ENCODE measurements at places on chromosomes 11 and 22. TPM values are rescaled to one million over a fixed set of nuclear protein-coding genes. Genes with fewer than 3 reads are reported as not detected.

- H3K27ac ChIP-seq = no peak overlapping the region
- H3K4me1 ChIP-seq = peaks cover 28% of the 10 kb centered on the region
- H3K27me3 ChIP-seq = no peaks in the 10 kb centered on the region
- no peak for DNase-seq
- no peak overlapping the region for H3K4me3 ChIP-seq
Observed at GRCh38 chr11:47536915-47537314, 16.0 kb downstream of the CELF1 start.

DNA sequence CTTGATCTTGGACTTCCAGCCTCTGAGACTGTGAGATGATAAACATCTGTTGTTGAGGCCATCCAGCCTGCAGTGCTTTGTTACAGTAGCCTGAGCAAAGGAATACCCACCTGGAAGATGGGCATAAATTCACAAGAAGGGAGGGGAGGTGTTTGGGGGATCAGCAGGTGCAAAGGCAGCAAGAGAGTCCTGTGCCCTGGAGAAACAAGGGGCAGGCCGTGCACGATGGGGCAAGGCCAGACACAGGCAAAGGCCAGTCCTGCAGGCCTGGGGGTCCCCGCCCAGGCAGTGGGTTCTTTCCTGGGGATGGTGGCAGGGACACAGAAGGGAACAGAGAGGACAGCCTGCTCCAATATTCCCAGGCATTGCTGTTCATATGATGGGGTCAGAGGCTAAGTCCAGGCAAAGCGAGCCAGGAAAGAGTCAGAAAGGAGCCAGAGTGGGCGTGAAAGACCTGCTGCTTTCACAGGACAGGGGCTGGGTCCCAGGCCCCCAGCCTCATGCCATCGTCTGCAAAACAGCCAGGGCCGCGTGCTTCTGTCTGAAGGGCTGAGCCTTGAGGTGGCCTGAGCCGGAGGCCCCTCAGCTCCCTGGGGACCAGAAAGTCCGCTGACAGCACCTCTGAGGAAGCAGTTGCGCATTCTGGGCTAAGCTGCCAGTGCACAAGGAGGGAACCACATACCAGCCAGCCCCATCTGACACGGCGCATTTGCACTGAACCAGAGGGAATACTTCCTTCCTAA is 48.8 kb downstream of the MYEOV start:
- no peak overlapping the region for H3K4me3 ChIP-seq
- no peaks in the 10 kb centered on the region for H3K36me3 ChIP-seq
- no peak overlapping the region for H3K27ac ChIP-seq
- H3K4me1 ChIP-seq = peaks cover 7% of the 10 kb centered on the region
- H3K27me3 ChIP-seq = peaks cover 8% of the 10 kb centered on the region

KBTBD3 gene
- total RNA-seq = 7.9 TPM

- H3K27ac ChIP-seq = no peak overlapping the region
- H3K4me1 ChIP-seq = no peaks in the 10 kb centered on the region
- H3K27me3 ChIP-seq = peaks cover 2% of the 10 kb centered on the region
- DNase-seq = no peak
- H3K36me3 ChIP-seq = no peaks in the 10 kb centered on the region
Observed at GRCh38 chr22:29224859-29225410, 19.2 kb downstream of the EMID1 start.

GRCh38 chr11:61290905-61291690 is 4.0 kb downstream of the VWCE start:
- no peak overlapping the region for H3K27ac ChIP-seq
- no peaks in the 10 kb centered on the region for H3K36me3 ChIP-seq
- DNase-seq = no peak
- H3K27me3 ChIP-seq = peaks cover 13% of the 10 kb centered on the region
- H3K4me3 ChIP-seq = no peak overlapping the region

Measured in activated CD8-positive, alpha-beta memory T cell treated with anti-CD3 and anti-CD28 coated beads, Interleukin-2, amount 10 ng/mL, durations not matched to agents 7 days and 5 days (primary cell).